ENCODE measurements at places on chromosomes 7 and 10.
A peak's percentile ranks its signal among the peaks of the same experiment; 100 is the strongest.

- DNase-seq: peak; percentile 87
Measured at GRCh38 chr7:92835261-92835850, 1.0 kb downstream of the CDK6 start.

GRCh38 chr10:77006836-77007511, 630.6 kb downstream of the KCNMA1 start:
- DNase-seq: no peak

- DNase-seq: peak; percentile 55
Measured at GRCh38 chr7:96481796-96482195, 159.9 kb upstream of the SLC25A13 start.

- DNase-seq: no peak
Measured at GRCh38 chr10:71076473-71077142, 135.8 kb upstream of the UNC5B start.

GRCh38 chr7:35389636-35390035, 135.7 kb upstream of the TBX20 start:
- DNase-seq: no peak

GRCh38 chr7:44064791-44065430, 456 bp downstream of the PGAM2 start:
- DNase-seq: no peak

- DNase-seq: no peak
Measured at GRCh38 chr10:123494301-123494808, 171.8 kb upstream of the GPR26 start.

- no peak for DNase-seq
Measured at GRCh38 chr10:44574596-44575480, 189.9 kb upstream of the CXCL12 start.

GRCh38 chr10:129552119-129552518, 85.1 kb downstream of the MGMT start:
- no peak for DNase-seq

DNA sequence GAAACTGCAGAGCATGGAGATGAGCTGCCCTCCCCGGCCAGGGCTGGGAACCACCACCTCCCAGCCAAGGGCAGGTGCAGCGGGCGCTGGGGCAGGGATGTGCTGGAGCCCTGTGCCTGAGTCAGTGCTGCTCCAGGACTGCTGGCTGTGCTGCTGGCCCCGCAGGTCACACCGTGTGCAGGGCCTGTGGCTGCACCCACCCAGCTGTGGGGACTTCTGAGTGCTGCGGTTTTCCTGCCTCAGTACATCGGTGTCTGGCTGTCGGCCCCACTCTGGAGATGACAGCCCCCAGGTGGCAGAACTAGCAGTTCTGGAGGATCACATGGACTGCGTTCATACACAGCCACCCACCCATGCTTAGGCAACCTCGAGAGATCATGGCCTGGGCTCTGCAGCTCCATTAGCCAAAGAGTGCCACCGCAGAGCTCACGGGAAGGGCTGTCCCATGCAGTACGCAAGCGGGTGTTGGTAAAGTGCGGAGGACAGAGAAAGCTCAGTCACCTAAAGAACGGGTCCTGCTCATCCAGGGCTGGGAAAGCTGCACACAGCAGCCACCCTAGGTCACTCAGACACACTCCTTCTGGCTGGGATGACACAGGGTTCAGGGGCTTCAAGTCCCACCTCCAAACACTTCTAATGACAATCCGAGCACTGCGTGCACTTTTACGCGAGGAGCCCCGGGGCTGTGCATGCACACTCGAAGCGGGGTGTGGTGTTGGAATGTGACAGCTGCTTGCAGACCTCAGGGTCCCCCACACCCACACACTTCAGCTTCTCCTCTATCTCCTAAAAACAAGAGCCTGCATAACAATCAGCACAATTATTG, 198.1 kb upstream of the PPP2R2D start:
- no peak for DNase-seq

DNA sequence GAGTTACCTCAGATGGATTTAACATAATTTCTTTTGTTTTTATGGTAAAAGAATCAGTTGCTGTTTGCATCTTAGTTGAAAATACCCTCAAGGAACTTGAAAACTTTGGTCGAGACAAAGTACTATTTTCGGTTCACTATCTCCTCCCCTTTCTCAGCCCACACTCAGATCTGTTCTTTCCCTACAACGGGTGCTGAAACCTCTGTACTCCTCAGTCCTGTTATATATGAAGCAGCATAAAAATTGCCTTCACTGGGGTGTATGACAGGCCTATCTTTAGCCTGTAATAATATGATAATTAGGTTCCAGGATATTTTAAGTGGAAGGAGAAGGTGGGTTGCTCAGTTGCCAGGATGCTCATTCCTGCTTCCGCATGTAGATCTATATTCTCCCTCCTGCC, 105.2 kb upstream of the NOBOX start:
- no peak for DNase-seq

GRCh38 chr10:124059551-124059950, 33.8 kb downstream of the CHST15 start:
- no peak for DNase-seq

DNA sequence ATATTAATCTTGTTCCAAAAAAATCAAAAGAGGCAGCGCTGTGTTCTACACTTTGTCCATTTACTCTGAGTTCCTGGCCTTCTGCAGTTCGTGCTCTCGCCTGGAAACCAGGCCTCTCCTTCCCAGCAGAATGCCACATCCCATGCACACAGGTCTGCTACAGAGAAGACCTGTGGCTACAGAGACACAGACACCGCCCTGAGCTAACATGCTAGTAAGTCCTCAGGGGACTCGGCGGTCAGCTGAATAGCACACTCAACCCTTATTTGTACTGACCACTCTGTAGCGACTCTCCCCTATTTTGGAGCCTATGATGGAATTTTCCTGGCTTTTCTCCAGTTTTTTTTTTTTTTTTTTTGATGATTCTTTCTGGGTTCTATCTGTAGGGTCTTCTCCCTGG, 12.8 kb downstream of the CREB3L2 start:
- no peak for DNase-seq

DNA sequence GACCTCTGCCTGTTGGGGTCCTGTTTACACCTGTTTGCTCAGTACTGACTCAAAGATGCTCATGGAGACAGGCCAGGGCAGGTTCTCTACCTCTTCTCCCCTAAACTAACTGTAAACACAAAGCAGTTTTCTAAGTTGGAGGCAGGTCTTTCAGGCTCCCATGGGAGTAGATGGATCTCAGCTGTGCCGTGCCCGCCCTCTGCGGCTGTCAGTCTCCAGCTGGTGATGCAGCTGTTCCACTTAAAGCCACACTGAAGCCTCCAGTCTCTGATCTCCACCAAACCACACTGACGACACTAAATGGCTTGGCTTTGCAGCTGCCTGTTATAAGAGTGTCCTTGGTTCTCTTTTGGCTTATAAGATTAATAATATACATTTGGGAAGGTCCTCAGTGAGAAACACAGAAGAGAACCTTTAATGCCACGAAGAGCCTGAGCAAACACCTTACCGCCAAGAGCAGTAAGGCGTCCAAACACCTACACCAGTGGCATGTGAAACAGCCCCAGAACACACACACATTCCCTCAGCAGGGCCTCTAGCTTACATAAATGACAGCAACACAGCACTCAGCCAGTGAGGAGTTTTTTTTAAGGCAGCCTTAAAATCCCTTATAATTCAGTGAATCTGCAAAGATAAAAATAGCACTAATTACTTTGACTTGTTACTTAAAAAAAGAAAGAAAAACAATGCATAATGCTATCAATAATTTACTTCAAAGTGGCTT, 60.4 kb upstream of the KCNIP2 start:
- DNase-seq: no peak

GRCh38 chr7:49773218-49773935, at the start of gene VWC2:
TSS of gene VWC2 (plus strand) at chr7:49773638. CDS start at chr7:49775436, 1,798 bp downstream.
- no peak for DNase-seq
